Nephron progenitor cell (in vitro differentiated cells): ENCODE measurements at places on chromosomes 6 and 20.
A peak's percentile ranks its signal among the peaks of the same experiment; 100 is the strongest.

DNA sequence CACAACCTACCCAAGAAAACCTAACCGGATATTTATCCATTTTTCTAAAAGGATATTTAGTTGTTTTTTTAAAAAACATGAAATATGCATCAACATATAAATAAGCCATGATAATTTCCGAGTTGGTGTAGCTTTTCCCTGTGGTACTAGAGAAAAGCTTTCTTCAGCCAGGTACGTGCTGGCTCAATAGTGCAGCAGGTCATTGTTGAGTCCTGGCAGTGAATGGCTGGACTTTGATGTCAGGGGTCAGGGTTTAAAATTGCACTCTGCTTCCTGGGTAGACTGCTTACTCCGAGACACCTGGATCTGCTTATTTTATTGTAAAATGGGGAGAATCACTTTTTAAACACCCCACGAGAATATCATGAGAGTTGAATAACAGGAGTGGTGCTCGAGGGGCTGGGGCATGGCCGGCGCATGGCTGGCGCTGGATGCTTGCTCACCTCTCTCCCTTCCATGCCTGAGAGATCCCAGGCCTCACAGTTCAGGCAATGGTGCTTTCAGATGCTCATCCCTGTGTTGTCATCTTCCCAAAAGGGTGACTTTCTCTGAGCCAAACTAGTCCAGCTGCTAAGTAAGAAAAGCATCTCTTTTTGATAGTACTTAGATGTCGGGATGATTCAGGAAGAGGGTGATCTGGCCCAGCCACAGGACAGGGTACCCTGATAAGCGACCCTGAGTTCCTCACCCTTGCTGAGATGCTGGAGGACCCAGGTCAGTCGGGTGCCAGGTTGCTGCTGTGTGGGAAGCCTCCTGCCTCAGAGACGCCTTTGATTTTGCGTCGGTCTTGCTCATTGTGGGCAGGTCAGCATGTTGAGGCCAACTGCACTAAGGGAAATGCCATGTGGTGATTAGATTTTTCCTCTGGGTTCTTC is 269.1 kb upstream of the FOXQ1 start:
- no peak for DNase-seq

- DNase-seq = no peak
Observed at GRCh38 chr6:389622-390021, 1.9 kb upstream of the IRF4 start.

- DNase-seq = no peak
Observed at GRCh38 chr6:3061501-3061941, 6.8 kb upstream of the RIPK1 start.

DNA sequence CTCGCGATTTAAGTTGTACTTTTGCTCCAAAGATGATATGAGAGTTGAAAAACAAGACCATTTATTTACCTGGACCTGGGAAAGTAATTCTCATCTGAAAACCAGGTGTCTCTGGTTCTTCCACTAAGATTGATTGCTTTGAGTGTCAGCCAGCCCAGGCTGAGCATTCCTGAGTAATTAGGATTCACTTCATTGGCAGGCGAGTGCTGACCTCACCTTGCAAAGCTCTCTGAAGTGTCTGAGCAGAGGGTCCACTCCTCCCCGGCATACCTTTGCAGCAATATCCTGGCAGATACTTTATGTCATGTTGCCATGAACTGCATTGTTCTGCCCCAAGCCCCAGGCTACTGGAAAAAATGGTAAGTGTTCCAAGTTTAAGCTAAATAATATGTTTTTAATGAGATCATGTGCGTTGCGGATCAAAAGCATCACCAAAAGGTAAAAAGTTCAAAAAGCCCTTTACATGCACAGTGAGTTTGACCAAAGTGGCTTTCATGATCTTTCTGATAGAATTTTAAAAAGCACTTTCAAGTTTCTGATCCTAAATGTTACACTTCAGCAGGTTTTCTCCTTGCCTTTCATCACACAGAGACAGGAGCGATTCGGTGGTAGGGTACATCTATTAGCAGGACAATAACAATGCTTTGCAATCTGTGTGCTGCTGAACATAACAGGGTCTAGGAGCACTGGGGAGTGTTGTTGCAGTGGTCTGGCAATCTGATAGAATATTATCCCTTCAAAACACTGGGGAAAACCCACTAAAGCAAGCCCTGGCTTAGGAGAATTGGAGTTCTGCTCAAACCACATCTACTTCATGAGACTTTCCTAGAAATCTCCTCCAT is 127.8 kb upstream of the EEF1E1 start:
- peak; percentile 27 for DNase-seq

GRCh38 chr20:732727-733126 is 35.6 kb downstream of the SLC52A3 start:
- no peak for DNase-seq

GRCh38 chr6:53565886-53566285 is 21.0 kb upstream of the GCLC start:
- DNase-seq = no peak
